ENCODE measurements at places on chromosomes 3 and 15. TPM values are rescaled to one million over a fixed set of nuclear protein-coding genes. Genes with fewer than 3 reads are reported as not detected.

NAA50 gene
- 352 TPM for total RNA-seq

TF gene
- 4,983 TPM for total RNA-seq

AHSG gene
- 2,043 TPM for total RNA-seq

- DNase-seq, result no peak
These were observed at the start of gene FBLN2 for GRCh38 chr3:13548696-13549622. TSS of gene FBLN2 (plus strand) at chr3:13549125. CDS start at chr3:13570356, 21,231 bp downstream.

- peak; percentile 57 for DNase-seq
These were observed 83.9 kb downstream of the CHSY1 start for GRCh38 chr15:101167753-101168462.

DNA sequence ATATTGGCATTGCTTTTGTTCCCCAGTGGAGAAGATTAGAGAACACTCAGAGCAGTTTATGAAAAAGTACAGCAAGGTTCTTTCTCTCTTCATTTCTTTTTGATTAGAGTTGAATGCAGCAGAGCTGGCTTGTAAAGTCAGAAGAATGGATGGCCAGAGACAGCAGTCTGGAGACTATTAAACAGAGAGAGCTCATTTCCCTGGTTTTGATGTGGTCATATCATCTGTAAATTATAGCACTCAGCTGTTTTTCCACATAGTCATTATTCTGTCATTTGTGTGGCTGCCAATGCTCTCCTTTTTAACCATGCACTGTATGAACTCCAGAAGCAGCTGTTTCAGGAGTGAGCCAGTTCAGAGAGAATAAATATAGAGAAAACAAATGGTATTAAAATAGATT, 177.4 kb upstream of the CRBN start:
- DNase-seq, result no peak
